ENCODE measurements at places on chromosomes 3 and 15.

DNA sequence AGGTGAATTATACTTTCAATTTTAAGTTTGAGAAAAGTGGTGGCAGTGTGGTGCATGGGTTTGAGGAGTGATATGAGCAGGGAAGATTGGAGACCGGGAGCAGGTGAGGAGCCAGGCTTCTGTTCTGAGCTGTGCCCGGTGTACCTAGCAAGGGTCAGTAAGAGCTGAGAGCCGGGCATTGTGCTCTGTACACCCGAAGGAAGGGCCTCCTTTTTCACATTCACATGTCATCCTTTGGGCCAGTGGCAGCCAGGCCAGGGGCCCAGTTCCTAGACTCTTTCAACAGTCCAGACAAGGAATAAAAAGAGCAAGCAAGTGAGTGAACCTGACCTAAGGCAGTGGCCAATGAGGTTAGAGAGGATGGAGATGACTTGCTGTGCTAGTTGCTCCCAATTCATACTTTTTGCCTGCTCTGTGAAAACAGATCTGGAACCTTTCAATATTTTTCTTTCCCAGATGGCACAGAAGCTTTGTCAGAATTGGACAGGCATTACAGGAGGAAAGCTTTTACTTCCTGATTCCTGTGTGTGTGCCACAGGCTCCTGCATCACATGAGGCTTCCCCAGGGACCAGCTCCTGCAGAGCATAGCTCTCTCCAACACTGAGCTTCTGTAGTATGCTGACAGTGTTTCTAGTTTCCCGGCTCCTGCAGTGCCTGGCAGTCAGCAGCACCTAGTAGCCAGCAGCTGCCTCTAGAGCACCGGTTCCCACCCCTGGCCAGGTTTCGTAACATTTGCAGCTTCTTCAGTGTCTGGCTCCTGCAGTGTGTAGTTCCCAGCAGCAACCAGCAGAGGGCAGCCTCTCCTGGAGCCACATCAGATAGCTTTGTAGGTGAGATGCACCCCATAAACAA, 5.3 kb upstream of the TRA2B start:
- peak; percentile 93 for DNase-seq

DNA sequence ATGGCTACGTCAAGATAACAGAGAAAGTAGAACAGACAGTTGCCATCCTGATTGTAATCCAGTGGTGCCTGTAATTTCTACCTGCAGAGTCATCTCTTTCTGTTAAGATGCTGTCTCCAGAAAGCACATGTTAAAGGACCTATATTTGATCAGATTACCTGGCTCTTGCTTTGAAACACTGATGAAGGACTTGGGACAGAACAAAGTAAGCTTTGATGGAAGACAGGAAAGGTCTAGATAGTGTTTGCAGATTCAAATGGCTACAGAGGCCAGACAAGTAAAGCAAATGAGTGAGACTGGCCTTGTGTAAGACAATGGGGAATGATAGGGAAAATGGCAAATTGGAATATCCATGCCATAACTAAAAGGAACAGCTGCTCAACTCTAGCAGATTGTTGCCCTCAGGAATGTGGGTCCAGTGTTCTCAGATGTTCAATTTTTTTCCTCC, 1.8 kb upstream of the GSK3B start:
- DNase-seq, result no peak

DNA sequence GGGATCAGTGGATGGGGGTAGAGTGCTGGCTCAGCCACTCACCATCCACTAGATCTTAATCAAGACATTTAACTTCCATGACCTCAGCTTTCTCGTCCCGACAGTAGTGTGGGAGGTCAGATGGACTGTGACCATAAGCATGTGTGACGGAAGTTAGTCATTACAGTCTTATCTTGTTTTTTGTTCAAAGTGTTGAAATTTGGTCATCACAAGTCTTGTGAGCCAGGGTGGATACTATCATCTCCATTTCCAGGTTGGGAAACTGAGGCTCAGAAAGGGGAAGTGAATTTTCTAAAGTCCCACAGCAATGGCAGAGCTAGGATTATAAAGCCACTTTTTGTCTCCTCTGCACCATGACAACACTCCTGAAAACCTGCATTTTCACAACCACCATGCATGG, 32.0 kb upstream of the ITGA11 start:
- DNase-seq, result no peak

DNA sequence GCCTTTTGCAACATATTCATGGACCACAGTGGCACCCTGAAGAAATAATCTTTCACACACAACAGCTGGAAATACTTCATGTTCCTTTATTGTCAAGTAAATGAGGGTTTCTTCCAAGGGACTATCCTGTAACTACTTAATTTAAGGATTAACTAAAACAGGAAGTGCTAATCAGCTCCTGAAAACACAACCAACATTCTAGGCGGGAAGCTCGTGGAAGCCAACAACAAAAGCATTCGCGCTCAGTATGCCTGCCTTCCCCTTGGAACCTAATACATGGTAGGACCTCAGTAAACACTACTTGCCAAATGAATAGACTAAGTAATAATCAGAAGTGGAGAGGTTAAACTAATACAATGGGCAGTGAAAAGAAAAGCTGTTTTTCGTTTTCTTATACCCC, 300.9 kb downstream of the RORA start:
- no peak for DNase-seq

GRCh38 chr15:50340416-50340815, 14.6 kb downstream of the GABPB1 start:
- no peak for DNase-seq

DNA sequence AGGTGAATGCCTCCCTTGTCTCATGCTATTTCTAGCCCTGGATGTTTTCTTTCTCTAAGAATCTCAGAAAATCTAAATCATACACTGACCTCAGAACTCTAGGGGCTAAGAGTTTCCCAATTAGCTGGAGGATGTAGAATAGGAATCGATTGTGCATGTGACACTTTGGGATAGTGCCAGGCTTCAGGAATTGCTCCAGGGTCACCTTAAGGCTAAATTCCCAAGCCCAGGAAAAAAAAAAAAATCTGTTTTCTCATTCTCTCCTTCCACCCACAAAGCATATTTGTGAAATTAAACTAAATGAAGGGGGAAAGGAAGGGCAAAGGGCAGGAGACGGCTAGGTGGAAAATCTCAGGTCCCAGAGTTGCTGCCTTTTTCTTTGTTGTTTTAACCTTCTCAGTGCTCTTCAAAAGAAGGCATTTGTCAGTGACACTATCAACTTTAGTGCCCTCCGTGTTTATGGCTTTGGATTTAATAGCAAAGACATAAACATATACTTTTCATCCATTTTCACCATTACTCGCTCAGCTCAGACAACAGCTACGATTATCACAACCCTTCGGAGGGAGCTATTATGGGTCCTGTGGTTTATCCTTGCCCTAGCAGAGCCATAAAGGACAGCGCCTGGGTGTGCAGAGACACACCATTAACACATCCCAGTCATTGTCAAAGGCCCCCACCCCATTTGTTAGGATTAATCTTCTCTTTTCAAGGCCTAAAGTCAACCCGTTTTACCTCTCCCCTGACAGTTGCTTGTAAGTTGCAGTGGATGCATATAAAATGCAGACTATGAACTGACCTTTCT, 271.7 kb downstream of the PDZRN3 start:
- DNase-seq, result peak; percentile 63

- peak; percentile 76 for DNase-seq
These were observed 23.4 kb upstream of the SEC13 start for GRCh38 chr3:10344147-10344943.

GRCh38 chr3:138625707-138626365, 17.3 kb downstream of the FAIM start:
- no peak for DNase-seq

- no peak for DNase-seq
These were observed 374.1 kb downstream of the RORA start for GRCh38 chr15:60854858-60855564.
